GM04503 (cell line): ENCODE measurements at places on chromosomes 7 and 10.

- DNase-seq: no peak
These were observed 93.1 kb downstream of the FZD1 start for GRCh38 chr7:91357379-91357778.

DNA sequence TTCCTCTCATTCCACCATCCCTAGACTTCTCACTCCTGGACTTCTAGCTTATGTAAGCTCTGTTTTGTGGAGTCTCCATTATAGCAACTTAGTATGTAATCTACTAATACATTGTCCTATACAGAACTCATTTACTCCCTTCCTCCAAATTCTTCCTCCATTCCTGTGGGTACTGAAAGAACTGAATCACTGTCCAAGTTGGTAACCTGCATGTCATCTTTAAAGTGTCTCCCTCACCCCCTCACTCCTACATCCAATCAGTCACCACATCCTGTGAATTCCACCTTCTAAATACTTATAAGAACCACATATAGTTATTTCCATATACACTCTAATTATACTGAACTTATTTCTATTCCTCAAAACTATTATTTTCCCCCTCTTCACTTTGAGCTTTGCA lies 20.3 kb downstream of the AASS start:
- DNase-seq: no peak

- no peak for DNase-seq
These were observed 1.9 kb upstream of the TCF7L2 start for GRCh38 chr10:112948196-112948595.

DNA sequence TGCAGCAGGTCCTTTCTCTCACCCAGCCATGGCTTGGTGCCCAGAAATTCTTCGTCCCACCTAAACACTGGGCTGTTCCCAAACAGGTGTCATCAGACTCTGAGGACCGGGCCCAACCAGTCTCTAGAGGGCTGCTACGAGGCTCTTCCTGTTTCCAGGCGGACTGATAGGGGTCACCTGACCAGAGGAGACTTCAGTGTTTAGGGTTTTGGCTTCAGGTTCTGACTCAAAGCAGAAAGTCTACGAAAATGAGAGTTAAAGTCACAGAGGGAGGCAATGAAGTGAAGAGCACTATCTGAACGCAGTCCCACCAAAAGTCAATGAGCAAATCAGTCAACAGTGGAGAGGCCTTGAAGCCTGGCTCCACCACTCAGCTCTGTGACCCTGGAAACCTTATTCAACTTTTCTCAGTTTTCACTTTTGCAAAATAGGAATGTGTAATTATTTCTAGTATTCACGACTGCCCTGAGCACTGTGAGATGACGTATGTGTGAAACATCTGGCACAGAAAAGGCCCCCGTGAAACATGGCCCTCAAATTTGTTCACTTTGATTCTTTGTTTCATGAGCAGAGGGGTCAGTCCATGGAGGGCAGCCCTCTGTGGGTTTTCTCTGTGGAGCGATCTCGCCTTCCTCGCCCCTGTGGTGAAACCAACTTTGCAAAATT lies 189.9 kb upstream of the PDE1C start:
- no peak for DNase-seq

DNA sequence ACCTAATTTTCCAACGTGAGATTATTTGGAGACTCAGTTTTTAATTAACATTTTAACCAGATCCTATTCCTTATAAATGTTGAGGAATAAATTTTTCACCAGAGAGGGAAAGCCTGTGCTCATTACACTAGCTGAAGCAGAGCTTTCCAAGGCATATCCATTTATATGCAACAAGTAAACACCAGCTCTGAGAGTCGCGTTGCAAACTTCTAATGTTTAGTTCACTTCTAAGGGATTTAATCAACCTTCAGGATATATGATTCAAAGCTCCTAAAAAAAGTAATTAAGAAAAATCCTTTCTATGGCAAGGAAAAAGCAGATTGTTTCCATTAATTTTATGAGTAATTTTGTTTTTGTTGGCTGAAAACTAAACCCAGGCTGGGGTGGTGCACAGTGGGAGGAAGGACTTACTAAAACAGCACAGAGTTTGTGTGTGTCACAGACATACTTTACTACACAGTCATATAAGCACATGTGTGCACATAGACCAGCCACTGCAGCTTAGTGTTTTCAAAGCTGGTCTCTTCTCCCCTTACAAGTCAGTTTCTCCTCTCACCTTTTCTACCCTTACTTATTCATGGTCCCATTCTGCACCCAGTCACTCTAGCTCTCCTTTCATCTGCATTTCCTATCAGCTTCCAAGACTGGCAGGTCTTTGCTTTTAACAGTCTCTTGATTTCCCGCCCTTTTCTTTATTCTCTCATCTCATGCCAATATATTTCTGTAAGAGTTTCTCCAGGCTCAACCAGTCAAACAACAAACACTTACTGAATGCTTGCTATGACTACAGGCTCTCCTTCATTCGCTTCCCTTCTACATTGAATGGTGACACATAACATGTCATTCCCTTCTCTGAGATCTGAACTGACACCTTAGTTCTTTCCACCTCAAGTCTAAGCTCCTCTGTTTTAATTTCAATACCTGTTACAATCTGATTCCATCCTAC lies 81.1 kb upstream of the FZD1 start:
- peak; percentile 69 for DNase-seq

DNA sequence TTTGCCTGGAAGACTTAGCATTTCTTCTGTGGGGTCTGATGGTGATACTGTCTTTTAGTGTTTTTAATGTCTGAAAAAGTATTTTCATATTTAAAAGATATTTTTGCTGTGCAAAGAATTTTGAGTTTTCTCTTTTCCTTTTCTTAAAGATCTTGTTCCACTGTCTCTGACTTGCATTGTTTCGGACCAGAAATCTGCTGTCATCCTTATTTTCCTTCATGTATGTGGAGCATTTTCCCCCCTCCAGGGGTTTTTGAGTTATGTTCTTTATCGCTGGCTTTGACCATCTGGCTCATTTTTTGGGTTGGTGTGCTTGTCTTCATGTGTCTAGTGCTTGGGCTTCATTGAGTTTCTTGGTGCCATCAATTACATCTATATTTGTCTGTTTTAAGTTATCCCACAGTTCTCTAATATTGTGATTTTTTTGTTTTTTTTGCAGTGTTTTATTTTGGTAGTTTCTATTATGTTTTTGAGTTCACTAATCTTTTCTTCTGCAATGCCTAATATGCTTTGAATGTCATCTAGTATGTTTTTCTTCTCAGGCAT lies 119.9 kb downstream of the MGMT start:
- DNase-seq: no peak

- DNase-seq: no peak
These were observed 38.7 kb upstream of the MTPAP start for GRCh38 chr10:30387646-30388243.

DNA sequence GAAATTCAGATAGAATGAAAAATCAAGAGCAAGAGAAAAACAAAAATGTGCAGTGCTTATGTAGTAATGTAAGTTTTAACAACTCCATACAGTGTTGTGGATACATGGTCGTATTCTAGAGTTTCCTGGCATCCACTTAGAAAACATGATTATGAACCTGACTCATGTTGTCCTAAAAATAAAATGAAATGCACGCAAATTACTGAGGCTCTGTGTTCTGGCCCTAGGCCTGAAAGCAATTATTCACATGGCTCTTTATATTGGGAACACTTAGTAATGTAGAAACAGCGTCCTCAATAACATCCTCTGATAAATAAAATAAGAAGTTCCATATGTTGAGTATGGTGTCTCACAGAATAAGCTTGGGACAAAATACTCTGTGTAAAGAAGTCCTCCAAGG lies 200.2 kb upstream of the SEMA3E start:
- peak; percentile 34 for DNase-seq

DNA sequence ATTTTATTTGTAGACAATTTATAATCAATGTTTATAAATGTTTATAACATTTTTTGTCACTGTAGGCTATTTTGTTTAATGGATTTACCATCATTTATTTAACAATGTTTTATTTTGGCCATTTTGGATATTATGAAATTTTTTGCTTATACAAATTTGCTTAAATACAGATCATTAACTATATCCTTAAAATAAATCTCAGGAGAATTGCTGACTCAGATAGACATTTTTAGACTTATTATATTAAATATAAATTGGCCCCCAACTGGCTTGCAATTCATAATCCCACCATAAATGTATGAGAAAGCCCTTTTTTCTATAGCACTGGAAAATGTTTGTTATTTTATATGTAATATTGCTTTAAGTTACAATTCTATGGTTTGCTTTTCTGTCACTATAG lies 3.8 kb upstream of the CLRN3 start:
- no peak for DNase-seq

- DNase-seq: peak; percentile 83
These were observed 247.3 kb downstream of the ETV1 start for GRCh38 chr7:13742126-13742525.

DNA sequence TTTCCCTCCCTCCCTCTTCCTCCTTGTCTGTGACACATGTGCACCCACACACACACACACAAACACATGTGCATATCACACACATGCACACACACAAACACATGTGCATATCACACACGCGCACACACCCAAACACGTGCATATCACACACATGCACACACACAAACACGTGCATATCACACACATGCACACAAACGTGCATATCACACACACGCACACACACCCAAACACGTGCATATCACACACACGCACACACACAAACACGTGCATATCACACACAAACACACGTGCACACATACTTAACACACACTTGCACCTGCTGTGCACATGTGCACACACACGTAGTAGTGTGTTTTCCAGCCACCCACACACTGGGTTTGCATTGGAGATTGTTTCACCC lies 29.4 kb upstream of the KNDC1 start:
- no peak for DNase-seq

- DNase-seq: no peak
These were observed 688 bp downstream of the PTN start for GRCh38 chr7:137342828-137343261.

DNA sequence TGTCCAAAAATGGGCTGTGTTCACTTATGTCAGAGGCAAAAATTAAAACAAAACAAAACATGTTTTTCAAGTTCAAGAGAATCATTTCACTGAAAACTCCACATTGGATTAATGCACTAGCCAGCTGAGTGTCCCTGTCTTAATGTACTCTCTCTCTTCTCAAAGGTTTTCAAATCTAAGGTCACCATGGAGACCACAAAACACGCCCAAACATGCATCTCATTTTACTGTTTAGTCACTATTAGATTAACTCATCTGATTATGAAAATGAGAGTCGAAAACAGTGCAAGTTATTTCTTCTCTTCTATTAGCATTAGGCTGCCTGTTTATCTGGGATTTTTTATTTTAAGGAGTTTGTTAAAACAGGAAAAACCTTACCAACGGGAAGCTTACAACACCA lies 70.8 kb upstream of the ASAH2 start:
- no peak for DNase-seq

DNA sequence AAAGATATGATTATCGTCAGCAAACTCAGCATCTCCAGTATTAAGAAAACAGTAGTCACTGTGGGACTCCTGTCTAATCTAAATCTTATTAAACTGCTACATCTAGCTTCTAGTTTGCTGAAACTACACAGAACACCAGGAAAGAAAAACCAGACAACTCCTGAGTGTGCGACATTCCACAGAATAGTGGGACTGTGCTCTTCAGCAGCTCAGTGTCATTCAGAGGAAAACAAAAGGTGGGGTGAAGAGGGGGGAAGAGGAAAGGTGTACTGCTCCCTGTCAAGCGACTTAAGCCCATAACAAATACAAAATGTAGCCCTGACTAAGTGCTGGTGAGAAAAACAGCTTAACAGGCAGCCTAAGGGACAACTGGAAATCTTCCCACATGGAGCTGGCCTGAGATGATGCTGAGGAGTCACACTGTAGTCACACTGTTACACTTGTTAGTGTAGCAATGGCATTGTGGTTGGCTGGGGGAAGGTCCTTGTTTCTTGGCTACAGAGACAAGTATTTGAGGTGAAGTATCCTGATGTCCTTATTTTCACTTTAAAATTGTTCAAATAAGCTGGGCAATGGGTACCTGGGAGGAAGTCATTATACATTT lies 135.5 kb downstream of the USP6NL start:
- no peak for DNase-seq

DNA sequence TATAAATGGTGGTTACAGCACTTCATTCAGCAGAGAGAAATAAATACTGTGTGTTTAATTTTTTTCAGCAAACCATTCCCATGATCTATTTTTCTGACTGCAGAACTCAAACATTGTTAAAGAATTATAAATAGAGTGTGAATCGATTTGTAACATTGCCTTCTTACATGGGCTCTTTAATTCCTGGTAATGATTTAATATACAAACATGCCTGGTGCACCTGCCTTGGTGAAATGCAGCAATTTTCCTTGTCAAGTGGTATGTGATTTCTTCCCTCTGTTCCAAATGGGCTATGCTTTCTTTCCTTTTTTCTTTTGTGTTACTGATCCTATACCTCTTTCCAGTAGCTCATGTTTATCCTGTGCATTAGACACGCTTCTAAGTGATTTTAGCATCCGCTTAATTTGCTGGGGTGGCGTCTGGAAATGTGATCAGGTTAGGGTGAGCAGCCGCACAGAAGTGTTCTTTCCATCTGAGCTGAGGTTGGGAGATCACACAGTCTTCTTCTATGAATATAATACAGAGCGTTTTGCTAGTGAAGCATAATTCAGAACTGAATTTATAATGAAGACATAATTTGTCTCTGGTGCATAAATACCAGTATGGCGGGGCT lies 94.3 kb upstream of the ITGB1 start:
- DNase-seq: no peak

- no peak for DNase-seq
These were observed 47.8 kb downstream of the INSIG1 start for GRCh38 chr7:155345490-155345889.

DNA sequence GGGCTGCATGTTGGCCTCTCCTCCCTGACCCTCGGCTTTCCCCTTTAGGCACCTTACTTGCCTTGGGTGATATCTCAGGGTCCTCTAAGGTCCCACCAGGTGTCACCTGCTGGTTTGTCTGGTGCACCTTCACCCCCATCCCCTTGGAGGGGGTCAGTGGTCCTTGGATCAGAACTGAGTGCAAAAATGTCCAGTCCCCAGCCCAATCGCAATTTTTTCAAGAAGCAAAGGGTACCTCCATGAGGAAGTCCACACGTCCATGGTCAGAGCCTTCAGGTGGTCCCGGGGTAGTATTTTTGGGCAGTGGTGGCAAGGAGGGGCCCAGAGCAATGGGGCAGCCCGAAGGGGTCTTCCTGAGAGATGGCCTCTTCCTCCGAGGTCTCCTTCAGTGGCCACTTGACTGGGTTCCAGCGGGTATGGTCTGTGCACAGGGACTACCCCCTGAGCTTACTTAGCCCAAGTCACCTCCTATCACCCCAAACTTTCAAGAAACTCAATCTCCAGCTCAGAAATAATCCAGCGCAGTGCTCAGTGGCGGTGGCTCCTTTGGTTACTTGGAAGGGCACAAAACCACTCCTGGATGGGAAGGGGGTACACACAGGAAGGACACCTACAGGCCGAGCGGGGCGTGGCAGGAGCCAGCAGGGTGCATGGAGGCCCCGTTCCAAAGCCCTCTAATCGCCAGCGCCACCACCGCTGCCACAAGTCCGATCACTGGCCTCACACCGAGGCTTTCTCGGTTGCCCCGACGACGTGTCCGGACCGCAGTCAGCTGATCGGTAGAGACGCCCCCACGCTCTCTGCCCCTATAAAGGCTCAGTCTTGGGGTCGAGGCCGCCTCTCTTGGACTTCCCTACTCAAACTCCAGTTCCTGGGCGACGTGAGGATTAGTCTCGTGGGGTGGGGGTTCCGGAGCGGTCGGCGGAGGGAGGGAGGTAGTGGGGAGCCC lies 4.5 kb downstream of the SAP25 start:
- no peak for DNase-seq
